ENCODE measurements at places on chromosomes 6 and 20.

DNA sequence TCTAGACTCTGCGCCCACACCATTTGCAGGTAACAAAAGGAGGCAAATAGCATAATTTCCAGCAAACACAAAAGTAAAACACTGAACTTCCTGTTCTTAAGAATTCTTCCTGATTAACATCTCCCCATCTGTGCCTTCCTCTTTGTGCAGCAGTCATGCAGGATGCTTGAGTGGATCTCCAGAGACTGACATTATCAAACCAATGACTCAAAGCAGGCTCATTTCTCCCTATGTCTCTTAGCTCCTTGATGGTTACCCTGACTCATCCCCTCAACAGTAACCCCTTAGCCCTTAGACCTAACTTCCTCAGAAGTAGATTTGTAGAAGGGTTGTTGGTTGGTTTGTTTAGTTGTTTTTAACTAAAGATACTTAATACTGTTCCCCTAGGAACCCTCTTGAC is 137.0 kb upstream of the RIN2 start:
- no peak for DNase-seq

DNA sequence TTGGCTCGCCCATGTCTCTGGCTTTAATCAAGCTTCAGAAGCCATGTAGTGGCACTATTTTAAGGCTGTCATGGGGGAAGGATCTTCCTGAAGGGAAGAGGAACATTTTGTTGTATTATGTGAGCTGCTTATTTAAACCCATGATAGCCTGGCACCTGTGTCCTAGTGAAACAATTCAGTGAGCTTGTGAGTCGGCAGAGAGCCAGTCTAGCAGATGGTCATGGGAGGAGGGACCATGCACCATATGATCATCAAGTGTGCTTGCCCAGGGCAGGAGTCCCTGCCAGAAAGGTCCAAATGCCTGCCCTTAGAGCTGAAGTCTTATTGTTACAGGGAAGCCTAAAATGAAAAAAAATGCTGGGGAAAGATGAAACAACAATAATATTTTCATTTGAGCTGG is 132.9 kb downstream of the PRDM13 start:
- DNase-seq: no peak

GRCh38 chr20:33191484-33191883 is 23.5 kb downstream of the BPIFA2 start:
- DNase-seq: no peak

- no peak for DNase-seq
Measured at GRCh38 chr6:46059608-46060007, 43.9 kb upstream of the CLIC5 start.

DNA sequence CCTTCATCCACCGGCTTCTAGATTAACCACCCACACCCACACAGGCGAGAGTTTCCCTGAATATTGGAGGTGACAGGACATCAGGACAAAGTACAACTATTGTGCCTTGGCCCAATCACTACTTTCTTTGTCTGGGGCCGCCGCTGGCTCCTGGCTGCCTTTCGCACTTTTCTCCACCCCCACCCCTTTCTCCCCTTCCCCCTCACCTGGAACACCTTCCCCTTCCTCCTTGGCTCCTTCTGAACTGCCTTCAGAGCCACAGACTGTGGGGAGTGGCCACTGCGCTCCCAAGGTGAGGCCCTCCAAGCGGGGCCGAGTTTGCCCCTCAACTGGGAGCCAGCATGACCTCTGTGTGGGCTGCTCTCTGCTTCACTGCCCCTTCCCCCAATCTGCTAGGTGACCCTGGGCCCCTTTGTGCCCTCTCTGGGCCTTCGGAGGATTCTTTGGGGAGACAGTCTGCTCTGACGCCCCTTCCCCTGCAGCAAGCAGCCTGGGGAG is 3.0 kb upstream of the VEGFA start:
- DNase-seq: no peak

- DNase-seq: no peak
Measured at GRCh38 chr6:83883240-83883639, 23.8 kb downstream of the CYB5R4 start.

DNA sequence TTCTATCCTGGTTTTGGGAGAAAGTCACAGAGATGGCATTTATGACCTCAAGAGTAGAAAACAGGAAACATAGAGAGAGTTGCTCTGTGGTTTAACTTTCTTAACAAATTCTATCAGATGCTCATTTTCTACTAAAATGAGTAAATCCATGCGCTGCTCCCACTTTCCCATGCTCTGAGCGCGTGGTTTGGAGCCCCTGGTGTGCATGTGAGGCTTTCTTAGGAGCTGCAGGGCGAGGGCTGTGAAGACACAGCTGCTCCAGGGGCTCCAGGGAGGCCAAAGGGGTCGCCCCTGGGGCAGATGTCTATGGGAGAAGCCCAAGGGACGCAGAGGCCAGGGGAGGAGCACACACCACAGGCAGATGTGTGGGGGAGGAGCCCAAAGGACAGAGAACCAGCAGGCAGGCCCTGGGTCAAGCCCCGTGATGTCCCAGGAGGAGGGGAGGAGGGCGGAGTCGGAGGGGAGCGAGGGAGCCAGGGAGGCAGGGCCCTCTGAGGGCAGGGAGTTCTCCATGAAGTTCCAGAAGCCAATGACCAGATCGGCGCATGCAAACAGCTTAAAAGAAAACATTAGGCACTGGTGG is 122.9 kb downstream of the IRF4 start:
- no peak for DNase-seq

DNA sequence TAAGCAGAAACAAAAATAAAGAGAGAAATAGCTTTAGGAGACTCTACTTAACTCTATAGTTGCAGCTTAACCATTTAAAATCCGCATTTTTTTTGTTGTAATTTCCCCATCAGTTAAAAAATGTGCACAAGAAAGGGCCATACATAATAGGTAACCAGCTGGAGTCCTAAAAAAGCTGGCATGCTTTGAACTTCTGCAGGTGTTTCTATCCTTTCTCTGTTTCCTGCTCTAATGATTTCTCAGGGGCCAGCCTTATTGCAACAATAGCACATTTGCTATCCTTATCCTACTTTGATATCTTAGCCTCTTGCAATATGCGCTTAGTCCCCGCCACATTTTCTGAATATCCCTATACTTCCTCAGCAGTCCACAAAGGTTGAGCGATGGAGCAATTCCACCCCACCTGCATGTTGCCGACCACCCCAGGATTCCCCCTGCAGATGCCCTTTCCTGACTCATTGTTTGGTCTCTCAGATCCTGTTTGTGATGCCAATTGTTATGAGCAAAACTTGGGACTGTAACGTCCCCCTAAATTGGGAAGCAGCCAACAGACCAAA is 48.5 kb downstream of the TRIM27 start:
- no peak for DNase-seq

DNA sequence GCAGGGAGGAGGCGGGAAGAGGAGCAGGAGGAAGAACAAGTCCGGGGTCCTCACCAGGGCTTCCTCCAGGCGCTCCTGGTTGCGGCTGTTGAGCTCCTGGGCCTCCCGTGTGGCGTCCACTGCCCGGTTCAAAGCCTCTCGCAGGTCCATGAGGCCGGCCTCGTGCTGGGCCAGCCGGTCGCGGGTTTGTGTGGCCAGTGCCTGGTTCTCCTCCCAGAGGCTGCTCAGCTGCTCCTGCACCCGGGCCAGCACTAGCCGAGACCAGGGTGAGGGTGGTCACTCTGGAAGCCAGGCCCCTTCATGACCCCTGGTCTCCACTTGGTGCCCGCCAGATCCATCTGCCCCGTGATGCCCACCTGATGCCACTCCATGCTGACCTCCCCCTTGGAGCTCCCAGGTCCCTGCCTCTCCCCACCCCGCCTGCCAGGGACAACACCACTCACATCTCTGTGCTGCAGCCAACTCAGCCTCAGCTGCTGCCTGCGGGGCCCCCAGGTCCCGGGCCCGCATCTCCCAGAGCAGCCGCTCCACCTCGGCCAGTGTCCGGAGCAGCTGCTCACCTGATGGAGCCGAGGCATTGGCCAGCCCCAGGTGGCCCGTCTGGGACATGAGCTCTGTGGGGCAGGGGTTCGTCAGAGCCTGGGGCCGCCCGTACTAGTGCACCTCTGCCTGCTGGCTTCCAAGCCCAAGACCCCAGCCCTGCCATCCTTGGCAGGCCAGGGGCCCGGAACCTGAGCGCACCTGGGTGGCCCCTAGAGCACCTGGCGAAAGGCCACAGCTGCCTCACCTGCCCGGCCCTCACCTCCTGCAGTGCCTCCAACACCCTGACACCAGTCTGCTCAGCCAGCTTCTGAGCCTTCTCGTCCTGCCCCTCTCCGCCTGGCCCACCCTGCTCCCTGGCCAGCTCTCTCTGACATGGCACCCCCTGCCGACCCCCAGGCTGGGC is 15.9 kb downstream of the ADRM1 start:
- DNase-seq: no peak

GRCh38 chr6:74872754-74873476 is 332.9 kb downstream of the COL12A1 start:
- no peak for DNase-seq

DNA sequence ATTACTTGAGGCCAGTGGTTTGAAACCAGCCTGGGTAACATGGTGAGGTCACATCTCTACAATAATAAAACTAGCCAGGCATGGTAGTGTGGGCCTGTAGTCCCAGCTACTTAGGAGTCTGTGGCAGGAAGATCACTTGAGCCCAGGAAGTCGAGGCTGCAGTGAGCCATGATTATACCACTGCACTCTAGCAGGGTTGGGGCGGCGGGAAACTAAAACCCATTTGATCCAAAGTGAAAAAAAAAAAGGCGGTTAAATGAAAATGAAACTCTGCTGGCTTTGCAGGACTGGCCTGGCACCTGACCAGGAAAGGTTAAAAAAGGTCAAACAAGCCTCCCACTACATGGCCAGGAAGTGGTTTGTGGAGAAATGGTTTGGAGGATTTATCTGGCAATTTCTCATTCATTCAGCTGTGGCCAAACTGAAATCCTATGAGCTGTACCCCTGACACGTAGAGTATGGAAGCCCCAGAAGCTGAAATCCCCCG is 36.6 kb downstream of the MTRES1 start:
- no peak for DNase-seq

GRCh38 chr20:44587035-44587980 is 4.9 kb downstream of the PKIG start:
- DNase-seq: no peak

DNA sequence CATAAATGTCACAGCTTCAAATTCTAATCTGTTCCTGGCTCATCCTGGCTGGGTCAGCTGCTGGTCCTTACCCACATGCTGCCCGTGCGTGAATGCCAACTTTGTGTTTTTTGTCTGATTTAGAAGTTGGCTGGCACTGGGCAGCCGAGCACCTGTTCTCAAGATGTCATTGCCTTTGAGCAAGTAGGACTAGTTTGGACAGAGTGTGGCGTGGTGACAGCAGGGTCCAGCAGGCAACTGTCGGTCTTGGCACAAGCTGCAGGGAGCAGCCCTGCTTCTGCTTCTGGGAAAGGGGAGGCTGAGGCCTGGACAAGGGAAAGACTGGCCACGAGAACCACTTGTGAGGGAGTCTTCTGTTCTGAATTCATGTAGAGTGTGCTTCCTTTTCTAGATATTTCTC is 26.4 kb upstream of the ADRM1 start:
- no peak for DNase-seq

DNA sequence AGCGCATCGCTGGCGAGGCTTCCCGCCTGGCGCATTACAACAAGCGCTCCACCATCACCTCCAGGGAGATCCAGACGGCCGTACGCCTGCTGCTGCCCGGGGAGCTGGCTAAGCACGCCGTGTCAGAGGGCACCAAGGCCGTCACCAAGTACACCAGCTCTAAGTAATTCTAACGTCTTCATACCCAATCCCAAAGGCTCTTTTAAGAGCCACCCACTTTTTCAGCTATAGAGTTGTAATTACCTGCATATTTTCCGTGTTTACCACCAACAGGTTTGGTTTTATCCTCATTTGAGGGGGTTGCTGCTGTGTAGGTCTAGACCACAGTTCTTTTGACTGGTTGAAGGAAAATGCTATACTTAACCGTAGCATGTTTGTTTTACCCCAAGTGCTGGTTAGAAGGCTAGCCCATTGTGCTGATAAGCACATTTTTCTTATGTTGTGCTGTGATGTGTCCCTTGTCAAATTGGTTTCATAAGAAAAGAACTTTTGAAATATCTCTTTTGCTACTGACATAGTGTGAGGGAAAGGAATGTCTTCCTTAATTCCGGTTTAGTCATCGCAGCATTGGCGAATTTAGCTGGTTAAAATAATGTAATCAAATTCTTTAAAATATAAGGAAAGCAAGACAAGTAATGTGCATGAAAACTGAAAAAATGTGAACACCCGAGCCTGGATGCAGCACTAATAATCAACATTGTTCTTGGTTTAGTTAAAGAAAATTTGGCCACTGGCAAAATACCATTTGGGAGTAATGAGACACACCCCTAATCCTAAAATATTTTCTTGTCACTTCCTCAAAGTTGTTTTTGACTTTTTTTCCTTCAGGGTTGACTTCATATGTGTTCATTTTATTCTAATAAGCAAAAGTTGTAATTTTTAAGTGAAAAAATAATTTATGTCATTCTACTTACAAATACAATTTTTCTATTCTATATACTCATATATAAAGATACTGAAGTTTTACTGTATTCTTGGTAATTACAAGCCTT is 112.8 kb downstream of the HFE start:
- no peak for DNase-seq

- DNase-seq: no peak
Measured at GRCh38 chr20:34514897-34515483, 1.2 kb upstream of the DYNLRB1 start.

- peak; percentile 11 for DNase-seq
Measured at GRCh38 chr6:41939848-41940758, 1.5 kb downstream of the CCND3 start.

DNA sequence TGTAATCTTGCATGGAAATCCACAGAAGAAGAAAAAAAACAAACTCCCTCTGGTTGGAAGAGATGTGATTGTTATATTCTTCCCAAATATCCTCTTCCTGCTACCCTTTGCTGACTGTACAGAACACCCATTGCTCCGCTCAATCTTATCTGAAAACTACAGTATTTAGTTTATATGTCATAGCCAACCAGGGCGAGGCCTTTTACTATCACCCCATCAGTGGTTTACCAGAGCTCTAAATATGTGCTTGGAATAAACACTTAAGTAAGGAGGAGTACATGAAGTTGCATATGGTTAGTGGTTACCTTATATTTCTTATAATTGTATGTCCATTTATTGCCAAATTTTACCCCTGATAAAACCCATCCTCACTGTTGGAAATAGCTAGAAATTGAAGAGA is 12.2 kb downstream of the PRL start:
- no peak for DNase-seq

GRCh38 chr20:22763257-22763906 is 179.0 kb upstream of the FOXA2 start:
- no peak for DNase-seq

DNA sequence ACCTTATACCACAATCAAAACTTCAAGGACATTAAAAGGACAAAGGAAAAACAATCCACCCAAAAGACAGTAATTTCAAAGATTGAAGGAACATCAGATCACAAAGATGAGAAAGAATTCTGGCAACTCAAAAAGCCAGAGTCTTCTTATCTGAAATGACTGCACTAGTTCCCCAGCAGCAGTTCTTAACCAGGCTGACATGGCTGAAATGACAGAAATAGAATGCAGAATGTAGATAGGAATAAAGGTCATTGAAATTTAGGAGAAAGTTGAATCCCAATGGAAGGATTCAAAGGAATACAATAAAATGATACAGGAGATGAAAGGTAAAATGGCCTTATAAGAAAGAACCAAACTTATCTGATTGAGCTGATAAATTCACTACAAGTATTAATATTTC is 231.4 kb downstream of the CD109 start:
- no peak for DNase-seq

- DNase-seq: no peak
Measured at GRCh38 chr6:107823047-107823557, 1.0 kb downstream of the SCML4 start.

- DNase-seq: no peak
Measured at GRCh38 chr20:38941726-38942389, 15.6 kb downstream of the FAM83D start.

GRCh38 chr20:5674176-5674660 is 76.0 kb upstream of the SHLD1 start:
- no peak for DNase-seq
